Left lobe of liver (tissue), 2 donors: ENCODE measurements at places on chromosomes 7 and 10.

DNA sequence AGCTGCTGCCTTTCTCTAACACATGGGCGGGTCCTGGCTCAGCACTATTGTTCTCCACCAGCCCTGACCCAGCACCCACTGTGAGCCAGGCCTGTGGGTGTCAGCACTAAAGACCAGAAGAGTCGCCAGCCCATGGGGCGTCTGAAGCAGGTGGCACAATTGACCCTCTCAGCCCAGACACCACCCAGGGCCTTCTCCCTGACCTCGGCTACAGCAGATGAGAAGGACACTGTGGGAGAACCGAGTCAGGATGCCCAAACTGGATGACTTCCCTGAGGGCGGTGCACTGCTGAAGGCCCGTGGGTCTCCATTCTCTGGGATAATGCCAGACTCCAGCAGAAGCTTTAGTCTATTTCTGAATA is 97.0 kb downstream of the MKI67 start:
- DNase-seq, result no peak

- DNase-seq, result no peak
These were observed 28.6 kb downstream of the REEP3 start for GRCh38 chr10:63549810-63550209.

- no peak for DNase-seq
These were observed 1.2 kb downstream of the ZMYND11 start for GRCh38 chr10:136465-136762.

- DNase-seq, result no peak
These were observed 5.4 kb upstream of the ZMYND11 start for GRCh38 chr10:129810-130209.

- DNase-seq, result no peak
These were observed 184.6 kb downstream of the SEC23IP start for GRCh38 chr10:120076996-120077706.
